ENCODE measurements at places on chromosomes 1 and 21.

DNA sequence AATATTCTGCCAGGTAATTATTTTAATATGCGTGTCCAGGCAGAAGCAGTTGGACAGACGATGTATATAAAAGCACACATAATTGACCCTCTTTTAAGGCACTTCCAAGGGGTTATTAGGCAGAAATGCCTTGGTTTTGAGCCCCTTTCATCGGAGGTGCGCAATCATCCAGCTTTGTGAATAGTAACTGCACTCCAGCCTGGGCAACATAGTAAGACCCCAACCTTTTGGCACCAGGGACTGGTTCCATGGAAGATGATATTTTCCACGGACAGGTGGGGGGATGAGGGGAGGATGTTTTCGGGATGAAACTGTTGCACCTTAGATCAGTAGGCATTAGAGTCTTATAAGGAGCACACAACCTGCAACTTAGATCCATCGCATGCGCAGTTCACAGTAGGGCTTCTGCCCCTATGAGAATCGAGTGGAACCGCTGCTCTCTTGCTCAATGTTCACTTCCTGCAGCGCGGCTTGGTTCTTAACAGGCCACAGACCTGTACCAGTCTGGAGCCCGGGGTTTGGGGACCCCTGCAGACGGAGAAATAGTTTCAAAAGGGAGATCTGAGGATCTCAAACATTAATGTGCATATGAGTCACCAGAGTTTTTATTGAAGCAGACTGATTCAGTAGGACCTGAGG, 1.8 kb upstream of the MCOLN2 start:
- no peak for DNase-seq

GRCh38 chr1:244362476-244362875, 89.2 kb downstream of the ADSS2 start:
- DNase-seq: no peak

- no peak for DNase-seq
Observed at GRCh38 chr21:31493350-31493880, 149.4 kb upstream of the TIAM1 start.

DNA sequence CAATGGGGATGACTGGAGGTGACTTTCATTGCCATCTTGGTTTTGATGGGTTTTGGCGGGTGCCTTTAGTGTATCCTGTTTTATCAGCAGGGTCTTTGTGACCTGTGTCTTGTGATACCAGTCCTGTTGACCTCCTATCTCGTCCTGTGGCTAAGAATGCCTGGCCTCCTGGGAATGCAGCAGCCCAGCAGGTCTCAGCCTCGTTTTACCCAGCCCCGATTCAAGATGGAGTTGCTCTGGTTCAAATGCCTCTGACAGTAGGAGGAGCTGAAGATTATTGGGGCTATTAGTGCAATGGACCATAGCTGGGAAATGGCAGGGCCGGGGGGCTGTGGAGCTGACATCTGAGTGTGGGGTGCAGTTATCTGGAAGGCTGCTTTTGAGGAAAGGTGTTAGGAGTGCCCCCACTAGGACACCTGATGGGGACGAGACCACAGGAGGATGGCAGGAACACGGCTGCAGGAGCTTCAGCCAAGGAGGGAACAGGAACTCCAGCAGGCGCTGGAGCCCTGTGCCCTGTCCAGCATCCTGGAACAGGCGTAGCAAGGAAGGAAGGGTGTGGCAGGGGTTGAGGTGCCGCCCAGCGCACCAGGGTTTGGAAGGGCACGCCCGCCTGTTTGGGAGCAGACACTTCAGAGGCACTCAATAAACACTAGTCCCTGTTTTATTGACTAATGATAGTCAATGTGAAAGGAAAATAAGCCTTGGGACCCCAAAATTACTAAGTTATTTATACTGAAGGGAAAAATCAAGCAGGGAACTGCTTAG, 15.3 kb upstream of the AGPAT3 start:
- DNase-seq: no peak

DNA sequence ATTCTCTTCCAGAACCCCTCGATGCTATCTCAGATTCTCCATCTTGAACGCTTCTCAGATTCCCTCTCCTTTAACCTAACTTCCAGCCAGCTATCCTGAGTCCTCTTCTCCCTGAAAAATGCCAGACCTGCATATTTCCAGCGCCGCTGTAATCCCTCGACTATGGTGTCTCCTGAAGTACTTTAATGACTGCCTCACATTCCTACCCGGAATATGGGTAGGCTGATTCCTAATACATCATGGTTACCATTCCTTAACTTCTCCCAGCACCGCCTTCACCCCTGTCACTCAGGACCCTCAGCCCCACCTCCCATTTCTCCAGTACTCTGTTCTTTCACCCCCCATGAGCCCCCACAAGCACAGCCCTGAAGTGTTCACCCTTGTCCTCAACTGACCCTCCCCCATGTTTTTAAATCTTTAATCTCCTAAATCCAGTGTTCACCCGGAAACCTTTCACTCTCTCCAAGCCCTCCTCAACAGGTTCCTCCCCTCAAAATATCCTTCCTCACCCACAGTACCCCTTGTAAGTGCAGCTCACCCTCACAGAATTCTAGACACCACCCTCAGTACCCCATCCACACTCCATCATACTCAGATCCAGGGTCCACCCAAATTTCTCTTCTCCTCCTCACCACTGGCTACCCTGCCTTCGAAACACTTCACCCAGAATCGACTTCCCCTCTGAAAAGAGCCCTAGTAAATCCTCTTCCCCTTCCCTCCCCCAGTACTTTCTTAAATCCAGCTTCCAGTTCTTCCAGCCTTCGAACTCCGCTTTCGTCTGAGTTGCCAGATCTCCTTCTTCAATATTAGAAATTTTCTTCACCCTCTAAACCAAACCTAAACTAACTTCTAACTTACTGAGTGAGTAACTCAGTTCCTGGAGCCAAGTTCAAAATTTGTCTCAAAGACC, 922 bp downstream of the CPT2 start:
- no peak for DNase-seq

GRCh38 chr1:62265956-62266935, 53.0 kb downstream of the KANK4 start:
- DNase-seq: no peak

DNA sequence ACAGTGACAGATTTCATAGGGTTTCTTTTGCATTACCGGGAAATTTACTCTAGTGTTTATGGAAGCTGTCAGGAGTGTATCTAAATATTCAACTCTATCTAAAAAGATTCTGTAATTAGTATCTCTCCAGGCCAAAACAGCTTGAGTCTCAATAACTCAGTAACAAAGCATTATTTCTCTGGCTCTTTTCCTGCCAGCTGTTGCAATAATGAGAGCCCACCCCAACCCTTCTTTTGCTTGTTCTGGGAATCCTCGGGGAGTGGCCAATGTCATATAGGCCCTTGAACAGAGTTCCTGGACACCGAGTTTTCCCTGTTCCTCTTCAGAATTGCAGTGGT, 120.1 kb upstream of the SGIP1 start:
- DNase-seq: no peak

GRCh38 chr1:34763142-34763781, 3.7 kb downstream of the GJB4 start:
- DNase-seq: no peak

DNA sequence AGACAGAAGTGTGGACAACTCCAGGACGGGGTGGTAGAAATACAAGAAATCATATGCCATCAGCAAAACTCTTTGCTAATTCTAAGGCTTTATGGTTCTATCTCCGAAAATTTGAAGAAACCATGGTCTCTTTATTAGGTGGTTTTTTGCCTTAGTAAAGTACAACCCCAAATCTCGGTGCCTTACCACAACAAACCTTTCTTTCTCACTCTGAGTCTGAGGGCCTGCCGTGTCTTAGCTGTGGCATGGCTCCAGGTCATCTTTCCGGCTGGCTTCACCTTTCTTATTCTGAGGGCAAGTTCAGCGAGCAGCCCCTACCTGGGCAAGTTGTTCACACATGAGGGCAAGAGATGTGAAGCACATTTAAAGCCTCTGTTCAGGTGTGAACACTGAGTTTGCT, 280.6 kb downstream of the TTLL7 start:
- no peak for DNase-seq

DNA sequence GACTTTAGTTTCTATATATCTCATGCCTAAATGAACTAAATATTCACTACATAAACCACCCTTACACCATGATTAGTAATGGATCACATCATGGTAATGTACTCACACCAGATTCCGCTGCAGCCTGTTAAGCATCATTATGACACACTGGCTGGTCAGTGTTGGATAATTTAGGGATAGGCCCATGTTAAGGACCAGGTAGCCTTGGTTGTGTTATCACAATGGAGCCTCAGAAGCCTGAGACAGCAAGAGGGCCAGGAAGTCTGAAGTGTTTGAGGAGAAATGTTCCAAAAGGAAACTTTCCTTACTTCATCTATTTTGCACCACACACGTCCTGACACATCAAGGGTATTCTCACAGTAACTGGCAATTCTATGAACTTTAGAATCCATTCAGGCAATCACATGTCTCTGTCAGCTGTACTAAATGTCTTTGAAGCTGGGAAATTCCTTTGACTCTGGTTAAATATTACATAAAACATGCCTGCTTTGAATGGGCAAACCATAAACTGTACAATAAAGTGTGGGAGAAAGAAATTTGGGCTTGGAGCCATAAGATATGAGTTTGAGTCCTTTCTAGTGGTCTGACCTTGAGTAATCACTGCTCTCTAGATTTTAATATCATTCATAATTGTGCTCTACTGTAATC, 105.3 kb upstream of the DPT start:
- DNase-seq: peak; percentile 17
